Psoas muscle (tissue), 8 donors: ENCODE measurements at places on chromosomes 6 and 20. TPM values are rescaled to one million over a fixed set of nuclear protein-coding genes. Genes with fewer than 3 reads are reported as not detected.

GRCh38 chr6:155194399-155194798 is 69.4 kb upstream of the CLDN20 start:
- H3K27me3 ChIP-seq, result no peaks in the 10 kb centered on the region
- H3K27ac ChIP-seq, result no peak overlapping the region
- H3K4me3 ChIP-seq, result no peak overlapping the region

SAPCD1 gene
- total RNA-seq, result not detected

WFDC11 gene
- total RNA-seq, result not detected

RGS19 gene
- total RNA-seq, result 2.6 TPM

TRMT6 gene
- 19.9 TPM for total RNA-seq
